Activated CD4-positive, alpha-beta memory T cell treated with anti-CD3 and anti-CD28 coated beads for 36 hours (primary cell): ENCODE measurements at places on chromosomes 6 and 20. TPM values are rescaled to one million over a fixed set of nuclear protein-coding genes. Genes with fewer than 3 reads are reported as not detected.

DNA sequence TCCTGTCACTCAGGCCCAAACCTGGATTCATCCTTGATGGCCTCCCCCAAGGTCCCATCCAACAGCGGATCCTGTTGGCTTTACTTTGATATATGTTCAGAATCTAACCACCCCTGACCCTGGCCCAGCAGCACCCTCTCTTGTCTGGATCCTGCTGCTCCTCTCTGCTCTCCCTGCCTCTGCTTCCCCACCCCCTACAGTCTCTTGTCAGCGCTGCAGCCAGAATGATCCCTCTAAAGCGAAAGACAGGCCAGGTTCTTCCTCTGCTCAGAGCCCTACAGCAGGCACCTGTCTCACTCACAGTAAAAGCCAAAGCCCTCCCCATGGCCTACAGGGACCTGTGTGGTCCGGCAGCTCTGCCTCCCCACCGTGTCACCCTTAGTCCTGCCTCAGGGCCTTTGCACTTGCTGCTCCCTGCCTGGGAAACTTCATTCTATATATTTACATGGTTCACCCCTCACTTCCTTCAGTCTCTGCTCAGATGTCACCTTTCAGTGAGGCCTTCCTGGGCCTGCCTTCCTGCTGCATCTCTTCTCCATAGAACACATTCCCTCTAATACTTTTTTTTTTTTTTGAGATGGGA, 37.4 kb upstream of the KCNB1 start:
- DNase-seq: no peak

- DNase-seq: no peak
Measured at GRCh38 chr20:62308102-62308822, 5.5 kb downstream of the ADRM1 start.

DNA sequence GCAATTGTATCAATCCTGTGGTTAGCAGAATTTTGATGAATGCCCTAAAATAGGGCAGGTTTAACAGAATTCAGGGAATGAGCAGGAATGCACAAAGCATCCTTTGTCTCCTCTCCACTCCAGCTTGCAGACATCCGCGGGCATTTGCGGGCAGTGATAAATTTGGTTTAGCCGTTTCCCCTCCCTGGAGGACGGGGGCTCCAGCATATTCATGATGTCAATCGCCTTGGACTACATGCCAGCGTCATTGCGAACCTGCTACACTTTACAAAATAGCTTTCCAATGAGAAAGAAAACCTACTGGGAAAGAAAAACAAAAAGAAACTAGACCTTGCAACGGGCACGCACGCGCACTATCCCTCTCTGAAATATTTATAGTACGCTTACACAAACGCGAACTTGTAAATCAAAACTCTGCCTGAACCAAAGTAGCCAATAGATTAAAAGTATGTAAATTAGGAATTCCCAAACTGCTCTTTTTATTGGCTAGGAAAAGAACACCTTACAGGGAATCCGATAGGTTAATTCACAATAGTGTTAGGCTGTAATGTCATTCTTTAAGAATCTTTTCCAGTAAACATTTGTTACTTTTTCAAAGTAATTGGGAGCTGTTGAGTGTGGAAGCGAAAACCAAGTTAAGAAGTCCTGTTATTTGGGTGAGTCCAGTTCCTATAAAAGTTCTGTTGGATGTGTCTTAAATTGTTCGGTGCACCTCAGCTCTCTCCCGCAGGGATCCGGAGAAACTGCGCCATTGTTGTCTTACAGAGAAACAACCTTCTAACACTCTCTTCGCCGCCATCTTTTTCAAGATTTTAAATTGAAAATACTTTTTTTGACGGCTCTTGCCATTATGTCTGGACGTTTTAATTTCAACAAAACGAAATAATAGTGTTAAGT, 136.7 kb downstream of the HFE start:
- peak; percentile 77 for DNase-seq

GRCh38 chr6:169224185-169224695, 29.4 kb downstream of the THBS2 start:
- no peak for DNase-seq

Gene SLX4IP
- 6.3 TPM for total RNA-seq

Gene ESR1
- 0.10 TPM for total RNA-seq

DNA sequence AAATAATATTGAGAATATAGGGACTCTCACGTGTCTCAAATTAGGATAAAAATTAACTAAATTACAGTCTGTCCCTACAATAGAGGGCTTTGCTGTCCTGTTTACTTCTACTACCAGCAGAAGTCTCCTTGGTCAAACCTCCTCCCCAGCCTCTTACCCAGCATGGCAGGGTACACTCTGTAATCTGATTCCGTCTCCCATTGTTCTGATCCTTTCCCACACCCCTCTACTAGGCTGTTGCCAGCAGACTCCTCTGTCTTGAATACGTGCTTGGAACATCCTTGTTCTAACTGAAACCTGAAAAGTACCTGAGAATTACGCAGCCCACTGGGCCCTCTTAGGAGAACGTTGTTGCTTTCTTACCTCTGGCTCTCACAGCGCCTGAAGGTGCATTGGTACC, 112.2 kb upstream of the PREP start:
- no peak for DNase-seq

Gene C6orf15
- total RNA-seq: not detected

DNA sequence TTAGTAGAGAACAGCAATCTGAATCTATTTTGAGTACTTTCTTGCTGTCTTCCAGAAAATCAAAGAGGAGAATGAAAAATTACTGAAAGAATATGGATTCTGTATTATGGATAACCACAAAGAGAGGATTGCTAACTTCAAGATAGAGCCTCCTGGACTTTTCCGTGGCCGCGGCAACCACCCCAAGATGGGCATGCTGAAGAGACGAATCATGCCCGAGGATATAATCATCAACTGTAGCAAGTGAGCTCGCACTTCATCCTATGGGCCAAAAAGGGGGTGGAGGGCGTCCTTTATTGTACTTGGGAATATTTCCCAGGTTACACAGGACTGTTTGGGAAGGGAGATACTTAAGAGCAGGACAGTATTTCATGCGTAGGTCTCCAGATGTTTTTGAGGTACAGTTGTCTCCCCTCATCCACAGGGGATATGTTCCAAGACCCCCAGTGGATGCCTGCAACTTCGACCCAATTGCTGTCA, 37.3 kb upstream of the PLCG1 start:
- no peak for DNase-seq

GRCh38 chr6:158057213-158057987, 75.7 kb downstream of the SYNJ2 start:
- peak; percentile 76 for DNase-seq

DNA sequence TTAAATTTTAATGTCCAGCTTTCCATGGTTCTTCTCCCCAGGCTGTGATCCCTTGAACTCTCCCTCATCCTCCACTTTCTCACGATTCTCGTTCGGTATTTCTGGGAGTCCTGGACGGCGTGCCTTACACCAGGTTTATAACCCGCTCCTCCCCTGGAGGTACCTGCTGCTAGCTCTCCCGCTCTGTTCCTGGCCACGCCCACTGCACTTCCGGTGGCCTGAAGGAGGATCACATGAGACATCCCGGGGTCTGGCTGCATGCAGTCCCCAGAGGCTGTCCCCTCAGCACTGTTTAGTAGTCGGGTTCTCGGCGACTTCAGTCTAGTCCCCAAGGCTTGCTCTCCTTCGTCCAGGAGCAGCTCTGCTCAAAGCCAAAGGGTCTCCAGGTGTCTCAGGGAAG, 28.4 kb upstream of the GCLC start:
- DNase-seq: no peak

Gene CDH26
- total RNA-seq: 1.5 TPM

GRCh38 chr6:45378334-45378926, 696 bp upstream of the SUPT3H start:
- no peak for DNase-seq

- DNase-seq: no peak
Measured at GRCh38 chr6:88368071-88368787, 202.1 kb upstream of the CNR1 start.

DNA sequence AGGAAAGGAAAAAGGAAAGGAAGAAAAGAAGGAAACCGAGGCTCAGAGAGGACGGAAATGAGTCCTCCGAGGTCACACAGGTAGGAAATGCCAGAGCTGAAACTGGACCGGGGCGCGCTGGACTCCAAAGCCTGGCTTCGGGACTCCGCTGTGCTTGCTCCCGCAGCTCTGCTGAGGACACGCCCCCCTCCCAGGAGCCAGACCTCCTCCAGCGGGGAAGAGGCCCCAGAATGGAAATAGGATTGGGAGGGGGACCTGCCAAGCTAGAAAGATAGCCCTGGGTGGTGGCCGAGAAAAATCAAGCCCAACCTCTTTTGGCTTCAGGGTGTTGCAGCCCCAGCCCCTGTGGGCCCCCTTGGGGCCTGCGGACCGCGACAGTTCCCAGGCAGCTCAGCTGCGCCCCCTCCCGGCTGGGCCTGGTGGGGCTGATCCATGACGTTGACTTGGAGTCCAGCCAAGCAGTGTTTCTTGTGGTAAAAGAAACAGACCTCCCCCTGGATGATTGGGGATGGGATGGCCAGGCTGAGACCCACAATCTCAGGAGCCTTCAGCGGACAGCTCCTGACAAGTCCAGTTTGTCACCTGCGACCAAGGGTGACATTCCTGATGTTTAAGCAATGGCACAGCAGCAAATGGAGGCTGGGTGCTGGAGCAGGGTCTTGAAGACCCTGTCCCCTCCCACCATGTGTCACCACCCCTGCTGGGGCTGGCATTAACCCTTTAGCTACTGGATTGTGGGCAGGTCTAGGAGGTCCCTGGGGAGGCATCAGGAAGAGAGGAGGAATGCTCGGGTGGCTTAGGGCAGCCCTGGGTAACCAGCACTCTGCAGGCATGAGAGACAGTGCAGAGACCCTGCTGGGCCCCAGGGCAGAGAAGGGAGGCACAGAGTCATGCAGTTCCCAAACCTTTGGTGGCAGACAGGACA, 55.4 kb downstream of the RIPOR3 start:
- peak; percentile 75 for DNase-seq

Gene ABHD16B
- total RNA-seq: not detected

DNA sequence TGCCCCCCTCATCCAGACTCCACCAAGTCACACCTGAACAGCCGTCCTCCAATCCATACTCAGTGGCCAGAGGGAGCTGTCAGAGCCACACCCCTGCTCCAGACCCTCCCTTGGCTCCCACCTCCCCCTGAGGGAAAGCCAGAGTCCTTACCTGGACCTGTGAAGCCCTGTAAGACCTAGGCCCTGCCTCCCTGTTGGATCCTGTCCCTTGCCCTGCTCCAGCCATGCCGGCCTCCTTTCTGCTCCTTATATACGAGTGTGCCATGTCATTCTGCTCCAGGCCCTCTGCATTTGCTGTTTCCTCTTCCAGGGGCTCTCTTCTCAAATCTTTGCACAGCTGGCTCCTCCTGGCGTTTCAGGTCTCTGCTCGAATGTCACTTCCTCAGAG, 100.3 kb upstream of the MYL9 start:
- no peak for DNase-seq
